ENCODE measurements at places on chromosomes 6 and 20. TPM values are rescaled to one million over a fixed set of nuclear protein-coding genes. Genes with fewer than 3 reads are reported as not detected.

Gene SEC63
- total RNA-seq = 124 TPM

Gene KIAA1586
- total RNA-seq = 12.9 TPM

Gene KCNQ2
- 0.25 TPM for total RNA-seq

Gene GTSF1L
- not detected for total RNA-seq

DNA sequence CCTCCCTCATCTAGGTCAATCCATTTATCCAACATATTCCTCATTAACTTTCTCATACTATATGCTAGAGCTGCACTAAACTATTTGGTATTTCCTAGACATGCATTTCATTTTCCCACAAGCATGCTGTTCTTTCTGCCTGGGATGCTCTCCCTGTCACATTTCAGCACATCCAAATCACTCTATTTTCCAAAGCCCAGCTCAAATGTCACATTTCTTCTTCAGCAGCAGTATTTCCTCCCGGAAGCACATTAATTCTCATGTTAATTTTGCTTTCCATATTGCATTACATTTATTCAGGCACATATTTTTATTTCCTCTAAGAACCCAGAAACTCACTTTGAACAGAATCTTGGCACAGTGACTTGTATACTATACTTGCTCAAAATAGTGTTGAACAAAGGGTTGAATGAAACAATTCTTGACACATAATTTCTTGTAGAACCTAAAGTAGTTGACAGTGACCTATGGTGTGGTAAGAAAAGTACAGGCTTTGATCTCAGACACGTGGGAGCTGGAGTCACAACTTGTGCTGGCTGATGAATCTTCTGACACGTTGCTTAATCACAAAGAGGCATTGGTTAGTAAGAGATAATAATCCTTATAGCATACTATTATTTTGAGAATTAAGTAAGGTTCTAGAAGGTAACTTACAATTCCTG lies 30.8 kb upstream of the CD2AP start:
- no peak for DNase-seq
- H3K4me1 ChIP-seq = no peaks in the 10 kb centered on the region
- no peak overlapping the region for H3K4me3 ChIP-seq
- no peaks in the 10 kb centered on the region for H3K27me3 ChIP-seq
- no peak overlapping the region for H3K27ac ChIP-seq

DNA sequence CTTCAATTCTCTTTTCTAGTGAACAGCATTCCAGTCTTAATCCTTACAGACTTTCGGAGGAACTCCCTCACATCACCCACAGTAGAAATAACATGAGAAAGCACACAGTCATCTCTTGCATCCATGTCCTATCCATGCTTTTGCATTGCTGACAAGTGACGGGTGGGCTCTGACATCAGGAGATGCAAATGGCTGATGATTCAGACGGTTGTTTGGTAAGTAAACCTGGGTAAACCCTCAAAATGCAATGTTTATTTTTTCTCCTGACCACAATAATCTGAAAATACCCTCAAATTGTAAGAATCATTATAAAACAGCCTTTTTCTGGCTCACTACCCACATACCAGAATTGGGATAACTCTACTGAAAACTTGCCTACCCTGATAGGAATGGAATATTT lies 792.0 kb downstream of the MAFB start:
- no peaks in the 10 kb centered on the region for H3K27me3 ChIP-seq
- H3K27ac ChIP-seq = no peak overlapping the region

DNA sequence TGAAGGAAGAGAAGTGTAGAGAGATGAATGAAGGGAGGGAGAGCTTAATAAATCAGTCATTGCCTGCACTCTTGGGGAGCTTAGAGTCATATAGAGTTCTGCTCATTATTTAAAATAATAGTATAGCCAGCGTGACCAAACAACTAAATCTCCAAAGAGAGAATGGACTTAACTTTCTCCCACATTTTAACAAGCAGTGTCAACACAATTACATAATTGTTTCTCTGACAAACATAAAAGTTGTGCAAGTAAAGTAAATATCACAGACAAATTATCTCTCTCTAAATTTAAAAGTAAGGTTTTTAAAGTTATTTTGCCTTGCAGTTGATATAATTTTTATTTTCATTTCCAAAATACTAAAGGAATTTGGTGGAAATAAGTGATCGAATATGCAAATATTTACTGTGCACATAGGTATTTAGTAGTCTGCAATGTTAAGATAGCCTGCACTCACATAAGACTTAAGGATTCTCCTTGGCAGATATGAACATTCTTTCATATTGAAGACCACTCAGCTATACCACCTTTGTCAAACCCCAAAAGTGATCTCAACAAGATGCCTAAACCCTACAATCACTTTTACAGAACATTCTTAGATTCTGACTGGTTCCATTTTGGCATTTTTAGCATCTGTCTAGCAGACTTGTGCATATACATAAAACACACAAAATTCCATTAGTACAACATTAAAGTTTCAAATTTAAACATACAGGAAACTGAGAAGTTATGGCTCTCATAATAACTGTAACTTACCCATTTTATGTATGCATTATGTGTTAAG lies 67.7 kb downstream of the KIF6 start:
- no peaks in the 10 kb centered on the region for H3K36me3 ChIP-seq
- no peak for DNase-seq
- no peak overlapping the region for H3K27ac ChIP-seq
- no peaks in the 10 kb centered on the region for H3K4me1 ChIP-seq

DNA sequence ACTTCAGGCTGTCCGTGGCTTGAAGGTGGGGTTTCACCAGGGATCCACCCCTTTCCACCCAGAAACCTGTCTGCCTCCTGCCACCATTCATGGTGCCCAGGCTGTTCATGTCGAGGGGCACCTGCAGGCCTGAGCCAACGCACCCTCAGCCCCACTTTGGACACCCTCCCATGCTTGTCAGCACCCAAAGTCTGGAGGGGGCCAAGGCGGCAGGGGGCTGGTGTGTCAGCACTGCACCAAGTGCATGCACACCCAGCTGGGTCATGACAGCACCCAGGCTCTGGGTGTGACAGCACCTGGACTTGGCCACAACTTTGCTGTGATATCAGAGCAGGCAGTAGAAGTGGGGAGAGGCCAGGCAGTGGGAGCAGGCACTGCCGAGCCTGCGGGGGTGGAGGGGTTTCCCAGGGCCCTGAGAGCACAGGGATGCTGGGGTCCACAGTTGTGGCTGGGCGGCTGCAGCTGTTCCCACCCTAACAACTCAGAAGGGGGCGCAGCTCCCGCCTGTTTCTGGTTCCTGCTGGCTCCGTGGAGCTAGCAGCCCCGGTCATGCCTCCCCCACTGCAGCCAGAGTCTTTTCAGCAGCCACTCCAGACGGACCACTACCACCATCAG lies 33.3 kb upstream of the GRM4 start:
- H3K27ac ChIP-seq = no peak overlapping the region
- H3K27me3 ChIP-seq = no peaks in the 10 kb centered on the region

DNA sequence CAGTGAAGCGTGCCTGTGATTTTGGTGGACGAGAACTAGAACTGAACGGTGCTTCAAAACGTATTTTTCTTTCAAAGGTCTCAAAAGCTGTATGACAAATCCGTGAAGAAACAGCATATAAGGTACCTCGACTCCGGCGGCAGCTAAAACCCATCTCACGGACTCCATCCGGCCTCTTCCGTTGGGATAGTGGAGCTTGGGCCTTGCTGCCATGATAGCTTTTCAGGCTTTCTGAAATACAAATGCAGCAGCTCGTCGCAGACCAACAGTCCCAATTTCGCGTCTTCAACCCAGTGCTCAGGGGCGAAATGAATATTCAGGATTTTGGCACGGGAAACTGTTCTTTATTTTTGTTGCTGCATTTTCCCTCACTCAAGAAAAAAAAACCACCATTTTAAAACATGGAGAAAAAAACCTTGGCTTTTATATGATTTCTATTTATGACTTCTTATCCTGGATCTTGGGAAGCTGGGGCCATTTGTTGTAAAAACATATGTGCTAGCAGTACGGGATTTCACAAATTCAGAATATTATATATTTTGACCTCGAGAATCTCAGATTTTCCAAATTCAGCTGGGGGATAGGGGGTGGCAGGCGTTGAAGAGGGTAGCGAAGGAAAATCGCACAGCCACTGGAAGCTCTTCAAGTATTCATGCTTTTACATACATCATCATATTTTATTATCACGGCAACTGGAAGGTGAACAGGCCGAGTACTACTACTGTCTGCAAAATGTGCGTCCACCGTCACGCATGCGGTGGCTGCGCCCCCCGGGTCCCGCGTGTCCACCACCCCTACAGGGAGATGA lies 849 bp downstream of the GSTA4 start:
- H3K4me1 ChIP-seq = peaks cover 14% of the 10 kb centered on the region
- no peaks in the 10 kb centered on the region for H3K36me3 ChIP-seq
- DNase-seq = no peak
- H3K27me3 ChIP-seq = no peaks in the 10 kb centered on the region
- peak overlapping the region; percentile 87 for H3K27ac ChIP-seq
- peak overlapping the region; percentile 85 for H3K4me3 ChIP-seq

DNA sequence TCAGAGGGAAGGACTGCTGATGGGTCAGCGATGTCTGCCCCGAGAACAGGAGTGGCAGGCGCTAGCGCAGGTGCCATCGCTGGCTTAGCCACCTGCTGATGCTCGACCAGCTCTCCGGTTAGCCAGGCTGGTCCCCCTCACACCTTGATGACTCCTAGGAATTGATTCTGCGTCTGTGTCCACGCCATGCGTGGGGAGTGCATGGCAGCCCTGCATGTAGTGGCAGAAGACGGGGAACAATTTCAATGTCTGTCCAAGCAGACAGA lies 6.7 kb downstream of the SS18L1 start:
- no peak for DNase-seq
- H3K4me1 ChIP-seq = peaks cover 22% of the 10 kb centered on the region
- peak overlapping the region; percentile 73 for H3K27ac ChIP-seq
- H3K36me3 ChIP-seq = peaks cover 2% of the 10 kb centered on the region
- H3K27me3 ChIP-seq = no peaks in the 10 kb centered on the region

DNA sequence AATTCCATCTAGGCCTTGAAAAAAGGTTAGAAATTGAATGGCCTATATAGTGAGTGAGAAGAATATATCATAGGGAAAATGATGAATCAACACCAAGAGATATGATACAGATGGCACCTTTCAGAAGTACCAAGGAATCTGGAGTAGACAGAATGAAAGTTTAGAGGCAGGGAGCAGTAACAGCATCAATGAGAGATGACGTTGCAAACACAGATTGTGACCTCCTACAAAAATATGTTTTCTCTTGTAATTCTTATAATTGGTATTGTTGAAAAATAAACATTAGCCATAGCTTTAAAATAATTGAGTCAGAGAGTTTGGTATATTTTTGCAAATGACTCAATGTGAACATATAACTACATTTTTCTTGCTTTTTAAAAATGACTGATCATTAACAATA lies 1223.1 kb upstream of the GJE1 start:
- H3K27me3 ChIP-seq = no peaks in the 10 kb centered on the region
- no peak for DNase-seq
- H3K36me3 ChIP-seq = no peaks in the 10 kb centered on the region
- H3K4me3 ChIP-seq = no peak overlapping the region
- no peak overlapping the region for H3K27ac ChIP-seq

- H3K4me3 ChIP-seq = no peak overlapping the region
- H3K27ac ChIP-seq = no peak overlapping the region
- DNase-seq = peak; percentile 27
- H3K36me3 ChIP-seq = no peaks in the 10 kb centered on the region
Observed at GRCh38 chr6:151313066-151313491, 73.3 kb downstream of the AKAP12 start.

DNA sequence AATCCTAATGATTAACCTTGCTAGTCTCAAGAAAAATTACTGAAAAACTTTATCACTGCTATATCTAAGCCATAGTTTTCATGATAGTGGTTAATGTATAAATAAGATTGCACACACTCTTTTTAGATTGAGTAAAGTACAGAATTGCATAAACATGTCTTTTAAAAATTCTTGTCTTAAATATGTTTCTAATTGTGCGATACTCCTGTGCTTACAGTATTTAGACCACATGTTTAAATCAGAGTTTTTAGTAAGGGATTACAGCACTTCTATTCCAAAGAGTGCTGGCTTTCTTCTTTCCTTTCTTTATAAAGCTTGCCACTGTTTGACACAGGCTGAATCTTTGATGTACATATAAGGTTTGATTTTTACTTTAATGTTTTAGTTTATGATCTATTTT lies 36.8 kb upstream of the RGS17 start:
- no peaks in the 10 kb centered on the region for H3K36me3 ChIP-seq
- H3K27me3 ChIP-seq = no peaks in the 10 kb centered on the region
- no peak overlapping the region for H3K27ac ChIP-seq
- H3K4me1 ChIP-seq = no peaks in the 10 kb centered on the region
- no peak for DNase-seq
- no peak overlapping the region for H3K4me3 ChIP-seq

DNA sequence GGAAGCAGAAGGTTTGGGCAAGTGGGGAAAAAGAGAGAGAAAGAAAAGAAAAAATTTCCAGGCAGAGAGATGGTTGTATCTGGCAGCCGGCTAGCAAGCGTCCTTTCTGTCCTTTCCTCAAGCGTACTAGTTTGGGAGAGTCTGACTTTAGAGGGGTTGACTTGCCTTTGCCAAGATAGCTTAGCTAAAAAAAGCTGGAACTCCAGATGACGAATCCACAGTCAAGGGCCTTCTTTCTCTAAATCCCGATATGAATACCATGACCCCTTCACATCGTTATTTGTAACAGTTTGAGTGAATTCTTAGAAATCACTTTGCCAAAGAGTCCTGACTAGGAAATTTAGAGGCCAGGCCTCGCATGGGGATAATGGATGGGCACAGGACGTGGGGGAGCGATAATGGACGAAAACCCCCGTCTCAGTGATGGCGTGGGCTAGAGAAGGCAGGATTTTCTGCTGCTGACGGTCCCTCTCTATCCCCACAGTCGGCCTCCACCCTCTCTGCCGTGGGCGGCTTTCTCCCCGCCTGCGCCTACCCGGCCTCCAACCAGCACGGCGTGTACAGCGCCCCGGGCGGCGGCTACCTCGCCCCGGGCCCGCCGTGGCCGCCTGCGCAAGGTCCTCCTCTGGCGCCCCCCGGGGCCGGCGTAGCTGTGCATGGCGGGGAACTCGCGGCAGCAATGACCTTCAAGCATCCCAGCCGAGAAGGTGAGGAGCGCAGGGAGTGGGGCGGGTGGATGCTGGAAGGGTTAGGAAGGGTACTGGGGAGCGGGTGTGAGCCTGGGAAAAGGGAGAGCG lies 3.5 kb downstream of the PAX1 start:
- no peak for DNase-seq
- no peaks in the 10 kb centered on the region for H3K27me3 ChIP-seq
- H3K36me3 ChIP-seq = no peaks in the 10 kb centered on the region
- H3K4me3 ChIP-seq = no peak overlapping the region
- no peak overlapping the region for H3K27ac ChIP-seq

GRCh38 chr20:48846516-48847492 lies 19.0 kb upstream of the PREX1 start:
- no peak for DNase-seq
- H3K27me3 ChIP-seq = no peaks in the 10 kb centered on the region
- no peak overlapping the region for H3K27ac ChIP-seq
- no peak overlapping the region for H3K4me3 ChIP-seq
- no peaks in the 10 kb centered on the region for H3K36me3 ChIP-seq

- no peak overlapping the region for H3K4me3 ChIP-seq
- H3K36me3 ChIP-seq = no peaks in the 10 kb centered on the region
- no peak overlapping the region for H3K27ac ChIP-seq
- no peaks in the 10 kb centered on the region for H3K27me3 ChIP-seq
Observed at GRCh38 chr20:44866703-44867335, 18.7 kb upstream of the YWHAB start.

All from Caco-2 (cell line).